ENCODE measurements at places on chromosomes 7 and 10. TPM values are rescaled to one million over a fixed set of nuclear protein-coding genes. Genes with fewer than 3 reads are reported as not detected.
A peak's percentile ranks its signal among the peaks of the same experiment; 100 is the strongest.

Gene EPDR1
- not detected for total RNA-seq

Gene TYSND1
- 5.3 TPM for total RNA-seq

Gene ABCC2
- total RNA-seq = 1.7 TPM

DNA sequence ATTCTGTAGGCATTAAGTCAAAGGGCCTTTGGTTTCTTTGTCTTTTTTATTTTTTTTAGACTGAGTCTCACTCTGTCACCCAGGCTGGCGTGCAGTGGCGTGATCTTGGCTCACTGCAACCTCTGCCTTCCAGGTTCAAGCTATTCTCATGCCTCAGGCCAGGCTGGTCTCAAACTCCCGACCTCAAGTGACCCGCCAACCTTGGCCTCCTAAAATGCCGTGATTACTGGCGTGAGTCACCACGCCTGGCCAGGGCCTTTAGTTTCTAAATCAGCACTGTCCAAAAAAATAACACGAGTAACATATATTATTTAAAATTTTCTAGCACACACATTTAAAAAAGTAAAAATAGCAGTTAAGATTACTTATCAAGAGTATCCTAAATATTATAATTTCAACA lies 11.1 kb upstream of the ACSL5 start:
- DNase-seq = peak; percentile 22

GRCh38 chr7:137804836-137805235 lies 41.9 kb downstream of the DGKI start:
- no peak for DNase-seq

DNA sequence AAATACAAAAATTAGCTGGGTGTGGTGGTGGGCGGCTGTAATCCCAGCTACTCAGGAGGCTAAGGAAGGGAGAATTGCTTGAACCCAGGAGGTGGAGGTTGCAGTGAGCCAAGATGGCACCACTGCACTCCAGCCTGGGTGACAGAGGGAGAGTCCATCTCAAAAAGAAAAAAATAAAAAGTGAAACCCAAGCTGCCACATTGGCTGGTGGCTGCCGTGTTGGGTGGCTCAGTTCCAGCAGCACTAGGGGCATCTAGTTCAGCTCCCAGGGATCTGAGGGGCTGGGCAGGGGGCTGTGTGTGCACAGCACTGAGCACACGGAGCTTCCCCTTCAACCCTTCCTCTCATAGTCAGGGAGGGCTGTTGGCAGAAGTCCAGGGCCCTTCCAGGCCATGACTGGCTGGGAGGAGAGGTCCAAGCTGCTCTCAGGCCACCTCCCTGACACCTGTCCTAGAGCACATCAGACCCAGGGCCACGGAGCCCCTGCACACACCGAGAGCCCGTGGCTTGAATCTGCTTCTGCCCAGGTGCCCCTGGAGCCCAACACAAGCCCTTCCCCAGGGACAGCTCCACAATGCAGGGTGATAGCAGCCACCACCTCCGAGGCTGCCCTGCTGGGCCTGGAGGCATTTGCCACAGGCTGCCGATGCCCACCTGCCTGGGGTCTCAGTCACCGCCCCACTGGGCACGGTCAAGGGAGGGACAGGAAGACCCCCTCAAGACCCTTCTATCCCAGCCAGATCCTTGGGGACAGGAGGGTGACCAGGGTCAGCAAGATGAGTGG lies 47.3 kb downstream of the YKT6 start:
- no peak for DNase-seq
